Activated CD8-positive, alpha-beta T cell treated with anti-CD3 and anti-CD28 coated beads, Interleukin-2, amount 10 ng/mL, durations not matched to agents 7 days and 5 days (primary cell): ENCODE measurements at places on chromosomes 5 and 9.
A peak's percentile ranks its signal among the peaks of the same experiment; 100 is the strongest.

DNA sequence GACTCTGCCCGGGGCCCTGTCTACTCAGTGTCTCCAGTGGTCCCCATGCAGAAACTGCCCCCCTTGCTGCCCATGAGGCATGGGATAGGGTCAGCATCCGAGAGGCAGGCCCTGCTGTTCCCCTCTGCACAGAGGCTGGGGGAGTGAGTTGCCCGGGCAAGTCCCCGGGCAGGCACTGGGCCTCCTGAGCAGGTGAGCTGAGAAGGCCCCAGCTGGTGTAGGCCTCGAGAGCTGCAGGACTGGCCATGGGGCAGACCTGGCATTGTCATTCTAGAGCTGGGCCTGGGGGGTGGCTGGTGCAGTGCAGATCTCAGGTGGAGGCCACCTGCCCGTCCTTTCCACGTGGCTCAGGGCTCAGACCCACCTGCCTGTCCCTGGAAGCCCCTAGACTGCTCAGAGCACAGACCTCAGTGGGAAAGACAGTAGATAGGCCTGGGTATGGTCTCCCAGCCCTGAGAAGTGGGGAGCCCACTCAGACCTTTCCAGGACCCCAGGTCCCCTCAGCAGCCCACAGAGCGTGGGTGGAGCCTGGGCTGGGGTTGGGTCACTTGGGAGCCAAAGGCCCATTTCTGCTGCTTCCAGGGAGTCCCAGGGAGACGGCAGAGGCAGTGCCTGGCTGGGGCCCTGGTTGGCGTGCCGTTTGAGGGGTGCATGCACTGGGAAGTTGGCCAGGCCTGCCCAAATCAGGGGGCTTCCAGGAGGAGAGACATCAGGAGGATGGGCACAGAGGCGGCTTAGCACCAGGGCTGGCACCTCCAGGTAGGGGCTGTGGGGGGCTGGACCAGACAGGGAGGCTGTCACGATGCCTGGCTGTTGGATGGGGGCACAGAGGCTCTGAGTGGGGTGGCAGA is 4.8 kb upstream of the NOTCH1 start:
- no peak for DNase-seq
- H3K4me1 ChIP-seq = peaks cover 32% of the 10 kb centered on the region
- no peaks in the 10 kb centered on the region for H3K36me3 ChIP-seq
- H3K27ac ChIP-seq = no peak overlapping the region

- no peak overlapping the region for H3K27ac ChIP-seq
- no peak overlapping the region for H3K4me3 ChIP-seq
- H3K36me3 ChIP-seq = no peaks in the 10 kb centered on the region
- no peak for DNase-seq
- H3K27me3 ChIP-seq = no peaks in the 10 kb centered on the region
- H3K4me1 ChIP-seq = no peaks in the 10 kb centered on the region
These were observed 35.1 kb downstream of the TTLL11 start for GRCh38 chr9:122058051-122058450.

DNA sequence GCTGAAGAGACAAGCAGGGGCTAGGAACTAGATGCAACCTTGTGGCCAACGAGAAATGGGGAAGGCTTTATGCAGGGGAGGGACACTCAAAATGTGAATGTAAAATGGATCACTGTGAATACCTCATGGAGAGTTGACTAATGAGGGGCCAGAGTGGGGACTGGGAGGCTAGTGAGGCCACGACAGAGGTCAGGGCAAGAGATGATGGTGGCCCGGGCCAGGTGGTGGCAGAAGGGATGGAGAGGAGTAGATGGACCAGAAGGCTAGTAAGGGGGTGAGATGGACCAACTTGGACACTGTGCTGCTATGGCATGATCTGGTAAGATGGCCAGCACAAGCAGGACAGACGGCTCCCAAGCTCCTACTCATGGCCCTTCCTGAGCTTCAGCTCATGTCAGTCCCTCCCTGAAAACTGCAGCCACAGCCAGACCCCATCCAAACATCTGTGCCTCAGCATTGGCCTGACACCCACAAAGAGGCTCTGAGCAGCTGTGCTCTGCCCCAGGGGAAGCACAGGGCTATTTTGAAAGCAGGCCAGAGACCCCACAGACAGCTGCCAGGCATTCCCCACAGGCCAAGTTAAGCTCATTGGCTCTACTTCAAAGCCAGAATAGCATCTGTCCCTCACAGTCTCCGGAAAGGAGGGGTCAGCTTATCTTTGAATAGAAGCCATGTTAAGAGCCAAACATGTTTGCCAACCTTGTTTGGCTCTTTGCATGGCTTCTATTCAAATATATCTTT is 22.1 kb downstream of the P4HA2 start:
- H3K4me3 ChIP-seq = no peak overlapping the region
- H3K4me1 ChIP-seq = peaks cover 7% of the 10 kb centered on the region
- no peak for DNase-seq
- H3K27ac ChIP-seq = no peak overlapping the region
- no peaks in the 10 kb centered on the region for H3K27me3 ChIP-seq
- peaks cover 8% of the 10 kb centered on the region for H3K36me3 ChIP-seq

DNA sequence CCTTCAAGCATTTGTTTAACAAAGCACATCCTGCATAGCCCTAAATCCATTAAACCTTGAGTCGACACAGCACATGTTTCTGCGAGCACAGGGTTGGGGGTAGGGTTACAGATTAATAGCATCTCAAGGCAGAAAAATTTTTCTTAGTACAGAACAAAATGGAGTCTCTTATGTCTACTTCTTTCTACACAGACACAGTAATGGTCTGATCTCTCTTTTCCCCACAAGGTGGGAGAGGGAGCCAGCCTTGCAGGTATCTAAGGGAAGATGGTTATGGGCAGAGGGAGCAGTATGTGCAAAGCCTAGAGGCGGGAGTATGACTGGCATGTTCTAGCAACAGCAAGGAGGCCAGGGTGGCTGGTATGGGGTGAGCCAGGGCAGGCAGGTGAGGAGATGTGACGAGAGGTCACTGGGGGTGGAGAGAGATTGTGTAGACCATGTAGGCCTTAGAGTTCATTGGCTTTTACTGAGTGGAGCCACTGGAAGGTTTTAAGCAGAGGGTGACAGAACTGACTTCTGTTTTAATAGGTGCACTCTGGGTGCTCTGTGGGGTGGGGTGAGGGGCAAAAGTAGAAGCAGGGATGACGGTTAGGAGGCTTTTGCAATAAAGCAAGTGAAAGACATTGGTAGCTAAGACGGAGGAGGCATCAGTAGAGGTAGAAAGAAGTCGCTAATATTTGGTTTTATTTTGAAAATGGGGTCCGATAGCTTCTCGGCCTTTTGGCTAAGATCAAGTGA is 5.1 kb upstream of the RPS14 start:
- no peaks in the 10 kb centered on the region for H3K27me3 ChIP-seq
- no peak overlapping the region for H3K4me3 ChIP-seq
- DNase-seq = no peak
- H3K27ac ChIP-seq = no peak overlapping the region
- peaks cover 2% of the 10 kb centered on the region for H3K36me3 ChIP-seq
- peaks cover 33% of the 10 kb centered on the region for H3K4me1 ChIP-seq

GRCh38 chr5:135880278-135880677 is 15.4 kb downstream of the IL9 start:
- peaks cover 9% of the 10 kb centered on the region for H3K27me3 ChIP-seq
- H3K4me1 ChIP-seq = no peaks in the 10 kb centered on the region
- DNase-seq = no peak

DNA sequence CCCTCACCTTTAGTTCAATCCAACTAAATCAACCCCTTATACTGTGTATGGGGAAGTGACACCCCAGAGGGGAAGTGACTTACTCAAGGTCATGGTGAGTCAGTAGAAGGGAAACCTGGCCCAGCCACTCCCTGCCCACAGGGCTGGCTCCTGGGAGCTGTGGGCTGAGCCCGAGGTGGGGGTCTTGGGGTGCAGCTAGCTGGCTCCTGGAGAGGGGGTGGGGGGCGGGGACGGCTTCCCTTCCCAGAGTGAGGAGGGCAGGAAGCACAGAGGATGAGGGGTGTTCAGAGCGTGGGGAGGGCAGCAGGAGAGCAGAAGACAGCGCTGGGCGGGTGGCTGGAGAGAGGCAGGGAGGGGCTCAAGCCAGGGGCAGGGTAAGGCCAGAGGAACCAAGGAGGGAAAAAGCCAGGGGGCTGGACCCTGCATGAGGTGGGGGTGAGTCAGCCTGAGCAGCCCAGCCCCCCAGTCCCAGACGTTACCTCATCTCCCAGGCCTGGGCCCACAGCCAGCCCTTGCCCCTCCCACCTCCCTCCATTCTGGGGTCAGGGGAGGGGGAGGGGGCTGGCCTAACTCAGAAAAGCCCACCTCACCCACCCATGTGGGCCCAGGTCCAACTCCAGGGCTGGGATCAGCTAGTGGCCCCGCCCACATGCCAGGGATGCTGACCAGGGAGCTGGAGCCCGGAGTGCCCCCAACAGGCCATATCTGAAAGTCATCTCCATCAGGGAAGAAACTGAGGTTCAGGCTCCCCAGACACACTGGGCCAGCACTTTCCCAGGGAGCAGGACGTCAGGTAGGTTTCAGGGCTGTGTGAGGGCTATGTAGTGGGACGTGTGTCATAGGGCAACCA is 2.8 kb downstream of the PDLIM7 start:
- peaks cover 54% of the 10 kb centered on the region for H3K4me1 ChIP-seq
- peaks cover 24% of the 10 kb centered on the region for H3K36me3 ChIP-seq
- peaks cover 14% of the 10 kb centered on the region for H3K27me3 ChIP-seq
- no peak overlapping the region for H3K4me3 ChIP-seq

GRCh38 chr5:124576848-124577409 is 169.5 kb downstream of the ZNF608 start:
- H3K27me3 ChIP-seq = peaks cover 15% of the 10 kb centered on the region
- H3K36me3 ChIP-seq = no peaks in the 10 kb centered on the region
- DNase-seq = no peak
- H3K4me1 ChIP-seq = peaks cover 10% of the 10 kb centered on the region

- no peak for DNase-seq
- peaks cover 18% of the 10 kb centered on the region for H3K4me1 ChIP-seq
- H3K27ac ChIP-seq = no peak overlapping the region
These were observed 26.0 kb downstream of the JMY start for GRCh38 chr5:79261897-79262296.

GRCh38 chr5:143605403-143606005 is 202.0 kb upstream of the NR3C1 start:
- peaks cover 8% of the 10 kb centered on the region for H3K27me3 ChIP-seq
- H3K4me3 ChIP-seq = peak overlapping the region; percentile 50
- peak overlapping the region; percentile 90 for H3K27ac ChIP-seq
- H3K4me1 ChIP-seq = peaks cover 44% of the 10 kb centered on the region

- no peaks in the 10 kb centered on the region for H3K36me3 ChIP-seq
- H3K27me3 ChIP-seq = no peaks in the 10 kb centered on the region
- no peak for DNase-seq
- H3K27ac ChIP-seq = no peak overlapping the region
- H3K4me1 ChIP-seq = no peaks in the 10 kb centered on the region
These were observed 165.1 kb downstream of the RNF180 start for GRCh38 chr5:64330728-64331231.

DNA sequence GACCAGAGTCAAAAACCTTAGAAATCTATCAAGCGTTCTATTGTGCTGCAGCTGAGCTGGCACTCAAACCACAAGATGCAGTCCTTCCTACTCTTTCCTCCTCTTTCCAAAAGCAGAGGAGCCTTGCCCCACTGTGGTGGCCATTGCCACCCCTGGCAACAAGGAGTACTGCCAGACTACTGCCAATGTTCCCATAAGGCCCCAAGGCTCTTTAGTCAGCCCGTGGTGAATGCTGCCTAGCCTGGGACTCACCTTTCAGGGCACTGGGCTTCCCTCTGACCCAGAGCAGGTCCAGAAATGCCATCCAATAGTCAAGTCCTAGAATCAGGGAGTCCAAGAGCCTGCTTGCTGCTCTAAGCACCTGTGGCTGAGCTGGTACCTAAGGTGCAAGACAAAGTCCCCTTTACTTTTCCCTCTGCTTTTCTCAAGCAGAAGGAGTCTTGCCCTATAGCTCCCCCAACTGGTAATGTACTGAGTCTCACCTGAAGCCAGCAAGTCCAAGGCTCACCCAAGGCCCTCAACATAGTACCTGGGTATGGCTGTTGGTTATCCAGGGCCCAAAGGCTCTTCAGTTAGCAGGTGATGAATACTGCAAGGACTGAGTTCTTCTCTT is 219.4 kb downstream of the ATPSCKMT start:
- no peak for DNase-seq
- H3K4me1 ChIP-seq = no peaks in the 10 kb centered on the region
- H3K4me3 ChIP-seq = no peak overlapping the region
- no peaks in the 10 kb centered on the region for H3K27me3 ChIP-seq
- H3K36me3 ChIP-seq = no peaks in the 10 kb centered on the region
- H3K27ac ChIP-seq = no peak overlapping the region

DNA sequence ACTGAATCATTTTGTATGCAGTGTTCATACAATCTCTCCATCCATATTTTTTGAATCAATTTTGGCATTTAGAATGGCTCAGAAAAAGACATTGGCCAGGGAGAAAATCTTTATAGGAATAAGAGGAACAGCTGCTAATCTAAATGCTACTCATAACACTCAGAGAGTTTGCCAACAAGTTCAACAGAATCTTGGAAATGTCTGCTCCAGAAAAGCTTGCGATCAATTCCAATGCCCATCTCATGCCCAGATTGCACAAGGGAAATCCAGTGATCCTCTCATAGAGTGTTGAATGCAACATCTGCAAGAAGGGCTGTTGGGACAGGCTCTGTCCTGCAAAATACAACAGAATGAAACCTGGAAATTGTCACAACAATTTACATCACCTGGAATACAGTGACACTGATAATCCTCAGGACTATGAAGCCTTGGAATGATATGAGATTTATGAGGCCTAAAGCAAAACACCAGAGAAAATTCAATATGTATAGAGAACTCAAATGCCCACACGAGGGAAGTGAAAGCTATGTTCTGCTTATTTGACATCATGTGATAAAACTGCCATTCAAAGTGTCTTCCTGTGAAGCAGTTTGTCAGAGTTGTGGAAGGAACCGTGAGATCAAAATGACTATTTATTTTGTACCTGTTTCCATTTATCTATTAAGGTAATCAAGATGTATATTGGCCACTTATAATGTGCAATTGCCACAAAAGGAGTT is 190.1 kb downstream of the PARP8 start:
- peaks cover 14% of the 10 kb centered on the region for H3K4me1 ChIP-seq
- no peak for DNase-seq
- no peak overlapping the region for H3K27ac ChIP-seq
- H3K36me3 ChIP-seq = no peaks in the 10 kb centered on the region
- peaks cover 15% of the 10 kb centered on the region for H3K27me3 ChIP-seq

DNA sequence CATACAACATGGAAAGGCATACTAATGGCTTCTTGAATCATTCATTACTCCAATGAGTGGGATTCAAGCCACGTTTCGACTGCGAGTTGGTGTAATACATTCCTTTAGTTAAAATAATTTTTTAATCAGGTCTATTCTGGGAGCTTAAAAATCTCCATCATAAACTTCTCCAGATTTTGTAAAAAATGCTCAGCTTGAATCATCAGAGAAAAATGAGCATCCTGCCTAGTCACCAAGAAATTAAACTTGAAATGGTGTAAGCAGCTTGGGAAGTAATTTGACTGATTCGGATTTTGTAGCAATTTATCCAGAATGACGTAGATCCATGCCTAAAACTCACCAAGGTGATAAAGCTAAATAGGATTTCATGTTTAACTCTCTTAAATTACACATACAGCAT is 165.7 kb downstream of the SLCO4C1 start:
- H3K27me3 ChIP-seq = no peaks in the 10 kb centered on the region
- H3K27ac ChIP-seq = no peak overlapping the region
- no peak overlapping the region for H3K4me3 ChIP-seq
- DNase-seq = no peak
- no peaks in the 10 kb centered on the region for H3K4me1 ChIP-seq
